ENCODE measurements at places on chromosomes 2 and 18. TPM values are rescaled to one million over a fixed set of nuclear protein-coding genes. Genes with fewer than 3 reads are reported as not detected.
A peak's percentile ranks its signal among the peaks of the same experiment; 100 is the strongest.

GRCh38 chr2:62706721-62707521 is 1.4 kb downstream of the EHBP1 start:
- no peak for DNase-seq

DNA sequence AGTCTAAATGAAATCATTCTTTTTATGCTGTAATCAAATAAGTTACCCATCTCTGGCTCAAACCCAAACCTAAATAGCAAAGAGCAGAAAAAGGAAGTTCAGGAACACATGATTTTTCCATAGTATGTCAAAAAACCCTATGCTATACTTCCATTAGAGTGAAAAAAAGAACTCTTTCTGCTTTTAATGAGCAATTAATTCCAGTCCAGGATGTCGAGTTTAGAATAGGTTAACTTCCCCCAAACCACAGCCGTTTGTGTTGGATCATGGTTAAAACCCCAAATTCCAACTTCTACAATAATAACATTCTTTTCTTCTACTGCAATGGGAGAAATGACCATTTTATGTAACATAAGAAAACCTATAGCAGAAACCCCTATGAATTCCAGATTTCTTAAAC is 171.1 kb upstream of the NRP2 start:
- no peak for DNase-seq

GRCh38 chr2:231710799-231711676 is 2.7 kb downstream of the PTMA start:
- DNase-seq: peak; percentile 31

DNA sequence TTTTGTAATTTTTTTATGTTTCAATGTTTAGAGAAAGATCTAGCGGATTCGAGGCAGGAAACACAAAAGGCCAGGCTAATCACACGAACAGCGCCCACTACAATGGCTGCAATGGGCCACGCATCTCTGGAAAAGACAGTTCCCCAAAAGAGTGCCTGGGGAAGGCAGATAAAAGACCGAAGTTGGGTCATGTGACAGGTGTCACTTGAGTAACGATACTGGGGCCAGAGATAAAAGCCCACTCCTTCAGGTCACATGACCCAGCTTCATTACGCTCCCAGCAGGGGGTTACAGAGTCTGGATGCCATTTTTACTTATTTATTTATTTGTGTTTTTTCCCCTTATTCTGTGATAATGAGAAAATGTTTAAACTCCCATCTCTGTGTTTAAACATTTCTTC is 95.4 kb downstream of the CDK15 start:
- DNase-seq: no peak

DNA sequence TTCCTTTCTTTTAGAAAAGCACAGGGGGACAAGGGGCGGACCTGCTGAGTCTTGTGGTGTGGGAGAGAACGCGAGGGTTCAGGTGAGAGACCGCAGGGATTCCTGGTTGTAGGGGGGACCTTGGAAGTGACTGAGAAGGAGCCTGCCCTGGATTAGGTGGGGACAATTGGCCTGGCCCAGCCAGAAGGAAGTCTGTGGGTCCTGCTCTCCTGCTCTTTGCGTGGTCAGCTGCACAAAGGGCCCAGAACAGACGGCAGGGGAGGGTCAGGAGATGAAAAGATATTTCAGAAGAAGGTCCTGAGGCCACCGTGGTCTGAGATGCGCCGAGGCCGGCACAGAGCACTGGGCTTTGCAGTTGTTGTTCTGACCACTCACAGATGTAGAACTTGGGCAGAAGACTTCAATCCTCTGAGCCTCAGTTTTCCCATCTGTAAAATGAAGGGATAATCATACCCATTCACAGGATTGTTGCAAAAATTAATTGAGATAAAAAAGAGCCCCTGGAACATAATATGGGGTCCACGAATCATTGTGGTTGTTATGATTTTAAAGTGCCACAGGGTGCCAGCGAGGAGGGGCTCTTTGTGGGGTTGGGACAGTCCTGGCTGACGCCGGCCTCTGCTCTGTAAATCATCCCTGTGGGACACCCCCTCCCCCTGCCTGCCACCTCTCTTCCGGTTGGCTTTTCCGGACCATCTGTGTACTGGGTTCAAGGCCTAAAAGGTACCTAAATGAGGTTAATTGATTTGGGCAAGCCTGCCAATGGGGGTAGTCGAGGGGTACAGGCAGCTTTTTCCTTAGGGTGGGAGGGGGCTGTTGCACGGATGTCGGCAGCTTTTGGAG is 1.8 kb downstream of the LPIN1 start:
- DNase-seq: no peak

DNA sequence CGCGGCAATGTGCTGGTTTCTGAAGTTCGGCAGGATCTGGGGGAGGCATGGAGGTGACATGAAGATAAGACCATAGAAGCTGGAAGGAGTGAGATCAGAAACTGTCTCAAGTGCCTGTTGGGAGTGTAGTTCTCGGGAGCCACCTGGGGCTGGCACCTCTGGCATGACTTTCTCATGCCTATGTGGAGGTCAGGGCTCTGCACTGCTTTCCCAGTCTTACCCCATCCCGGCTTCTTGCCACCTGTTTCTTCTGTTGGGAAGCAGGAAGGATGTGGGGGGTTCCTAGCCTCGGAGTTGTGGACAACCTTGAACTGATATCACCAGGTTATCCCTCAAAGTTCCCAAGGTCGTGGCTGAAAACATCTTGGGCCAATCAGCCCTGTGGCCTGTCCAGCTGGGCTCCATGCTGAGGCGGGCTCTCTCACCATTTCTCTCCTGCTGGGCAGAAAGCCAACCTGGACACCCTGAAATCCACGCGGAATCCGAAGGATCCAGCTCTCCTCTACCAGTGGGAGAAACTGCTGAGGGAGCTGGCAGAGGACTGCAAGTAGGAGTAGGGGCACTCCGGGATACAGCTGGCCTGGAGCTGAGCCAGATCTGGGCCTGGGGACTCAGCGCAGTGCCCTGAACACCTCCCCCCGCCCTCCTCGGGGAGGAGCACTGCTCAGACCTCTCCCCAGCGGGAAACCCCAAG is 42.5 kb downstream of the FER1L5 start:
- DNase-seq: no peak

DNA sequence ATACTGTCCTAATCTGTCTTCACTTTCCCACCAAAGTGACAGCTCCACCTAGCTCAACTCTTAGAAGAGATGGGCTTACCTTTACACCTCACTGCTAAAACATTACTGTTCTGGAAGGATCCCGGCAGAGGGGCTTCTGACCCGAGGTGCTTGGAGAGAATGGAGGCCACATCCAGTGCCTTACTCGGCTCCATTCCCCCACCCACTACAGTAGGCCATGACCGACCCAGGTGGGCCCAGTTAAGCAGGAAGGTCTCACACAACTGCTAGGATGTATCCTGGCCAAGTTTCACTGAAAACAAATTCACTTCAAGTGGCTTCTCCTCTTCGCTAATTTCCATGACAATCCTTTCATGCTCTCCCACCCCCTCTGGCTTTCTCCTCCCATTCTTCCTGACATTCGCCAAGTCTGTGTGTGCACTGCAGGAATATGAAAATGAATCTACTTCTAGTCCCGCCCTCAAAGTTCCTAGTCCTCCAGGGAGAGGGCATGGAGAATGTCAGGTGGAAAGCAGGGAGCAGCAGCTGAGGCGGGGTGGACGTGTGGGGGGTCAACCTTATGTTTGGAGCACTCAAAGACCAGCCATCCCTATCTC is 11.8 kb downstream of the WIPF1 start:
- no peak for DNase-seq

- no peak for DNase-seq
These were observed 501.8 kb upstream of the PKDCC start for GRCh38 chr2:41546031-41546430.

DNA sequence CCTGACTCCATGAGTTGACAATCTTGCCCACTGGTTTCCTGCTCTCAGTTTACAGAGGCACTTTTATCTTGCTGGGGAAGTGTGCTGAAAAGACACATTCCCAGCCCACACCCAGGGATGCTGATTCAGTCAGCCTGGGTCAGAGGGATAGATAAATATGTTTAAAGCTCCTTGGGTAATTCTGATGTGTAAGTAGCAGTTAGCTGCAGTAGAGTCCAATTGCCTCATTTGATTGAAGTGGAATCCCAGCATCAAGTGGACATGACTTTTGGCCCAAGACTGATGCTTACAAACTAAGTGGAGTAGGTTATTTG is 29.4 kb downstream of the PSD4 start:
- DNase-seq: no peak

- DNase-seq: no peak
These were observed 1853.6 kb upstream of the LRRTM1 start for GRCh38 chr2:82158150-82158549.

GRCh38 chr2:20698916-20699613 is 32.1 kb downstream of the GDF7 start:
- DNase-seq: no peak

DNA sequence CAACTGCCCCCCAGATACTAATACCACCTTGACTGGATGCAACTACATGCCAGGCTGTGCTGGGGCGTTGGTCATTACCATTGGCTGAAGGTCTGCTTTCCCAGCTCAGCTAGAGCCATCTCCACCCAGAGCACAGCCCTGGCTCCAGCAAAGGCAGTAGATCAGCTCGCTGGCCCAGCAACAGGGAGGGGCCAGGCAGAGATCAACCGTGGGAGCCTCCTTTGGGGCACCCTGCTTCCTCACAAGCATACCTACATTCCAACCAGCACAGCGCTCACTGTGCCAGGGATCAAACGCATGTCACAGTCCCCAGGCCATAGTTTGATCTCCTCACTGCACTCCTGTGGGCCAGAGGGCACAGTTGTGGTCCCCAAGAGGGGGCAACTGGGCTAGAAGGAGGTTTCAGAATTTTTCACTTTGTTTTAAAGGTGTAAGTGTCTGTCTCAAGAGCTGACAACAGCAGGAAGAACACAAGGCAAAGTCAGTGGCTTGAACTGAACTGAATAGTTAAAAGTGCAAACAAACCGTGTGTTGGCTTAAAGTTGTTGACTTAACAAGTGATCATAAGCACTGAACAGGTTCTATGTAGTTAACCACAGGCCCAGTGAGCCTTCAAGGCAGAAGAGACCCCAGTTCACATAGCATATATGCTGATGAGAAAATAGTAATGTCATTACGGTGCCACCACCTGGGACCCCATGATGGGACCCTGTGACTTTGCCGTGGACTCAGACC is 70.1 kb upstream of the BZW1 start:
- no peak for DNase-seq

DNA sequence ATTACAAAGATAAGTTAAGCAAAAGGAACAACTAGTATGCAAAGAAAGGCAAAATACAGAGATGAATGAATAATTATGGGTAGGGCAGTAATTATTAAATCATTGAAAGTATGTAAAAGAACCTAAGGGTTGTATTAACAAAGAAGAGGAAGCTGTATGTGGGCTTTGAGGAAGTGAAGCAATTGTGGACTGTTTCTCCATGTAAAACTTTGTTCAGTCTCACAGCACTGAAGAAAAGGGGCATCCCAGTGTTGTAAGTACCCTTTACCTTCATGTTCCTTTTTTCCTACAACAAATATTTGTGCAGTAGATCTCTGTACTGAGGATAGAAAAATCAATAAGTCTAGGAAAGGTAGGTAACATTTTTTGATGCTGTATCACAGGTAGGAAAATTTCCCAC is 388.7 kb upstream of the NRP2 start:
- no peak for DNase-seq

GRCh38 chr2:134120406-134120732 is 133.5 kb upstream of the MGAT5 start:
- DNase-seq: peak; percentile 24

DNA sequence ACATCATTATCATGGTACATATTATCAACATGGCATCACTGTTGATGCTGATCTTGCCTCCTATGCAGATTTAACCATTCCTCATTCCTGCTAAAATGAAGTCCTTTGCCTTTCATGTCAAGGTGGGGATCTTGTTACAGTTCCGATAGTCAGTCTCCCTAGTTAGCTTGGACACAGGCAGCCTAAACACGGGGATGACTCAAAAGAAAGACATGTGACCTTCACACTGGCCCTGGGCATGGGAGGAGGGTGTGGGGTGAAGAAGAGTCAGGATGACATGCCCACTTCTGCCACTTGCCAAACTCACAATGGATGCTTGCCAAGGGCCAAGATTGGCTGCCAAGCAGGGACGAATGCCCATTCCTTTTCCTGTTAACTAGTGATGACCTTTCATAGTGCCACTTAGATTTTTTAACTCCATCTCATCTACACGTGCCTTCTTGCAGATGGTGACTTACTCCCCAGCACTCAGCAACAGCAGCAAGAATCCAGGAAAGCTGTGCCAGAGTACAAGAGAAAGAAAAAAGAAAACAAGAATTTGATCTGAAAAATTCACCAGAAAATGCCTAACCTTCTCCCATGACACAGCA is 13.9 kb upstream of the SLC1A4 start:
- DNase-seq: no peak

- DNase-seq: no peak
These were observed 4.0 kb downstream of the SNED1 start for GRCh38 chr2:241002275-241003046.

- no peak for DNase-seq
These were observed 25.8 kb downstream of the EHBP1 start for GRCh38 chr2:62731275-62731674.

DNA sequence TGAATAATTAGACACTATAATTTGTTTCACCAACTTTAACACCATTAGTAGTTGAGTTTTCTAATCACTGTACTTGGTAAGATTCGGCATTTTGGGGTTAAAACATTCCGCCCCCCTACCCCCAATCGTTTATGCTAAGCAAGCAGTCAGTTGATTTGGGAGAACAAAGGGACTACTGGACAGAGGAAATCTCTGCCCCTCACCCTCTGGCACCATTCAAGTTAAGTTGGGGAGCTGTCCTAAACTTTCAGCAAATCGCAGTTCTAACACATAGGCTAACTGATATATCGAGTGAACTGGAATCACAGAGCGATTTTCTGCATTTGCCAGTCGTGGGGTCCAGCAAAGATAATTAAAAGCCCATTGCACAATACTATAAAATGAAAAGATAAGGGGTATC is 5.6 kb downstream of the KLF7 start:
- no peak for DNase-seq

DNA sequence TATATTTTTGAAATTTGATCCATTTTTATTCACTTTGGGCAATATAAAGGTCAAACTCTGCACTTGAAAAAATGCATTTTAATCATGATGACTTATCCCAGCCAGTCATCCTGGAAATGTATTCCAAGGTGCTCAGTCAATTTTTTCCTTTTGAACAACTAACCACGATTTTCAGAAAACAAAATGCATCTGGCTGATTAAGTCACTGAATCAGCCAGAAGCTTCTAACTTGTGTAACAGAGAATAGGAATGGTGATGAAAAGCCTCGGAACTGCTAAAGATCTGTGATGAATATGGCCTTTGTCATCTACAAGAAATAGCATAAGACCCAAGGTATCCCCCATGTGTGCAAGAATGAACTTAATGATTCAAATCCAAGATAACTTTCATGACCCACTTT is 572.7 kb downstream of the EPHA4 start:
- no peak for DNase-seq

Gene MROH2A
- polyA plus RNA-seq: not detected

Gene GATA6
- polyA plus RNA-seq: 1.3 TPM

Gene SCN9A
- 5.5 TPM for polyA plus RNA-seq

Gene PDE1A
- 6.4 TPM for polyA plus RNA-seq

Gene CRIM1
- polyA plus RNA-seq: 21.1 TPM

Gene POTEI
- 0.04 TPM for polyA plus RNA-seq

Gene MOCOS
- 0.10 TPM for polyA plus RNA-seq

Gene EPB41L3
- 131 TPM for polyA plus RNA-seq
